ENCODE measurements at places on chromosomes 6 and 20.

- no peak for DNase-seq
Observed at GRCh38 chr6:18148304-18149025, 6.4 kb downstream of the TPMT start.

DNA sequence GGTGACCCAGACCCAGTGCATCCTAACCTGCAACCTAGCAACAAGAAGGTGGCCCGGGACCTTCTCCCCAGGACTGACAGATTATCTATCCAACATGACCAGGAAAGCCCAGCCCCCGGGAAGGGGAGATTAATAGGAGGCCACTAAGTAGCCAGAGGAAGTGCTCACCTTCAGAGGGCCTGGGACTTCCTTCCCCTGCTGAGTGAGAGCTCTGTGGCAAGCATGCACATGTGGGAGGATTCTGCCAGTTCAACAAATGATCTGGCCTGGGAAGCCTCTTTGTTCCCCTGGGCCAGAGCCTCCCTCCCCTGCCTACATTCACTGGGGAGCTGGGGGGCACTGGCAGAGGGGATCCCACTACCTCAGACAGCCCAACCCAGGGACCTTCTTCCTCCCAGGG, 39.6 kb downstream of the SHLD1 start:
- DNase-seq: no peak

- peak; percentile 4 for DNase-seq
Observed at GRCh38 chr20:18988701-18989100, 175.1 kb downstream of the SCP2D1 start.

GRCh38 chr6:75498862-75499261, 5.3 kb upstream of the FILIP1 start:
- DNase-seq: no peak

DNA sequence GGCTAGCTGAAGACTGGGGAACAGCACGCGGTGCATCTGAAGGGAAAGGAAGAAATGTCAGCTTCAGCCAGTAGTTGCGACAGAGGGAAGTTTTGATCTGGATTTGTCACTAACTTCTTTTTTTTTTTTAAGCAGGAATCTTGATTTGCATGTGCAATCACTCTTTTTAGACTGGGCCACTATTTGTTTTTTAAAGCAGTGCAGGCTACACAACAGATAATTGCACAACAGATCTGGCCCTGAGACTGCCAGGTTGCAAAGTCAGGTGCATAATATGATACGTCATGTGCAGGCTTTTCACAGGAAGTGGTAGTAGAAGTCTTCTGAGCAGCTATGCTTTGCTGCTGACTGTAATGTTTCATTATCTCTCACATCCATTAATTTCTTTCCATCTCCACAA, 13.5 kb downstream of the PFDN4 start:
- no peak for DNase-seq

DNA sequence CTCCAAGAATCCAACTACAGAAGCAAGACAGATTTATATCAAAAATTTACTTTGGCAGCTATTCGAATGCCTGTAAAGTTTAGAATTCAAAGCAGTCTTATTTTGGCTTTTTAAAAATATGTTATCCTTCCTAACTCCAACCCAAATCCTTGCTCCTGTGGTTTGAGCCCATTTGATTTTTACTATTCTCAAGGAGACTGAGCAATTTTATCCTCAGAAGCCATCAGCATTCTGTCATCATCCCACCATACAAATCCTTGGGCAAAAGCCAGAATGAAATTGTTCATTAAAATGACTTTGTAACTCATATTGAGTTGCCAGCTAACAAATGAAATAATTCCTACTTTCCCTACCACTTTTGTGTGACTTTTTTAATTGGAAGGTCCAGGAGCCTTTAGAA, 392.8 kb downstream of the ADGRB3 start:
- no peak for DNase-seq

DNA sequence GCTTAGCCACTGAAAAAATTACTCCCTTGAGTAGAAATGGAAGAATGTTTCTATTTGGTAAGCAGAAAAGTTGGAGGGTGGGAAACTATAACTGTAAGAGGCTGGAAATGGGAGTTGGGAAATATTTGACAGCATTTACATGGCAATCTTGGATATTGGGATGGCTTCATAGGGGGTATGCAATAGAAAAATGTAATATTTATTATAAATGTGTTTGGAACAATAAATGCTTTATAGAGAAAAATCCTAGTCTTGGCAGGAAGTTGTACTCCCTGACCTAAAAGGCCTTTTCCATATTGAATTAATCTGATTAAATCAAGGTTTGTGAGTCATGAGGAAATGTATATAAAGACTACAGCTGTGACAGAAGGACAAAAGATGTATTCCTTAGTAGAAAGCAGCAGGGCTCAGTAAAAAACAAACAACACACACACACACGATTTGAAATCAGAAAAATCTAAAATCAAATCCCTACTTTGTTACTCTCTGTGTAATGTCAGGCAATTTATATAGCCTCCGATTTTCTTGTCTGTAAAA, 272.3 kb downstream of the CD109 start:
- no peak for DNase-seq

DNA sequence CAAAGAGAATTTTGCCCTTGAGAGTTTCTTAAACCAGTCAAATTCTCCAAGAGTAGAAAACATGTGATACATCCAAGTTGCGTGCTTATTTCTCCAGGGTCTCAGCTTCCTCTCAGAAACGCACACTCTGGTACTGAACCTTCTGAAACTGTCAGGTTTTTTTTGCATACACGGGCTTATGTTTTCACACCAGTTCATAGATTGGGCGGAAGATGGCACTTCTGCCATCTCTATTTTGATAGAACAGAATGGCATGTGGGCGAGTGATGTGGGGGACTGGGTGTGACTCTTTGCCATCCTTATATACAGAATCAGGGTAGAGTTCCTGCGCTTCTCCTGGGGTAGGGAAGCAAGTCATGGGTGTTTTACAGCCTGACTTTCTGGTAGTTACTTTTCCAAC, 56.4 kb downstream of the ADTRP start:
- DNase-seq: peak; percentile 42

DNA sequence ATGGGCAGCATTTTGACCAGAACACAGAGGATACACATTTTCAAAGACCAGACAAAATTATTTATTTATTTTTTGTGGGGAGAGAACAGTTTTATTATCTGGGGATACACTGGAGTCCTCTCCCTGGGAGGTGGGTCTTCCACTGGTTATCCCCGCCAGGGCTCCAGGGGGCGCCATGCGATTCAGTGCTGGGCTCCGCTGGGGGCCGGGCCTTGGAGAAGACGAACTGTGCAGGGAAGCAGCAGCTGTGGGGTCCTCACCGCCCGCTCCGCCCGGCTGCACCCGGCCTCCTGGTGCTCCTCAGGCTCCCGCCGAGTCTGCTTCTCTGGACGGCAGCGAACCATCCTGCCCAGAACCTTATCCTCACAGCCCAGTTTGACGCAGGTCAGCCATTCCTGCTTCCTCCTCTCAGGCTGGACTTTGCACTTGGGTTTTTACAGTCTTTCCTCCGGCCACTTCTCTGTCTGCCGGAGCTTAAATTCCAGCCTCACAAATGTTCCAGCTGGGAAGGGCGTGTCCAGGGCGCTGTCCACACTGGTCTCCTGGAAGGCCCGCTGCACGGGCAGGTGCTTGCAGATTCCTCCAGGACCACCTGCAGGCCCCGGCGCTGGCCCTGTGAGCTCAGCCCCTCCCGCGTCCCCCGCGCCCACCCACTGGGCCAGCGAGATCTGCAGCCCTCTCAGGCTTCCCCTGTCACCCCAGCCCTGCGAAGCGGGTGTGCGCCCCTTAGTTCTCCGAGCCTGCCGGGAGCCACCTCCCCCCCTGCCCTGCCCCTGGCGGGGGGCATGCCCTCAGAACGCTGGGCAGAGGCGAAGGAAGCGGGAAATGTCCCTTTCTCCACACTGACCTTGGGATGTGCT, 1830.0 kb upstream of the DEFB115 start:
- no peak for DNase-seq

- no peak for DNase-seq
Observed at GRCh38 chr20:21601799-21602198, 87.9 kb upstream of the NKX2-2 start.

DNA sequence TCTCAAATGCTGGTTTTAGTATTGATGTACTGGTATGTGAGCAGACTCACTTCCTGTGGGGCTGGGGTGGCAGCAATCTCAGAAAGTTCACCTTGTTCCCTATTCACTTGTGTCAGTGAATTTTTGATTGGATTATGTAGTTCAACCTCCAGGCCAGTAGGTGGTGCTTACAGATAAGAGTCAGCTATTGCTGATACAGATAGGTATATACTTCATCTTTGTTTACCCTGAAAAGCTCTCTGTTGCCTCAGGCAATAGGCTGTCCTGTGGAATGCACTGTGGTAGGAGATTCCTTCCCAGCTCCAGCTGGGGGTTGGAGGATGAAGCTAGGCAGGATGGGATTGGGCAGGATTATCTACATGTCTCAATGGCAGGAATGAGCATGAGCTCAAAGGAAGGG, 851.2 kb upstream of the EYS start:
- DNase-seq: peak; percentile 69

DNA sequence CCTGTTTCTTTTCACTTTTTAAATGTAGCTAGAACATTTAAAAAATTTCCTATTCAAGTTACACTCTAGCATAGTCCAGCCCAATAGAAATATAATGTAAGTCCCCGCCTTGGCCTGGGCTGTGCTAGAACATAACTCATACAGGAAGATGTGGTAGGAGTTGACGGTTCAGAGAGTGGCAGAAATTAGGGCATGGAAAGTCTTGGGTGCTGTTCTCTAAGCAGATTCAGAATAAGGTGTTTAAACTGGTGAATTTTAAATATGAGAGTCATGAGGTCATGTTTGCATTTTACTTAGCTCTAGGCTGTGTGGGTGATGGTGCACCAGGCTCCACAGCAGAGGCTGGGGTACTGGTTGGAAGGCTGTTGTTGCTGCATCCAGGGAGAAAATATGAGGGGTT, 256.5 kb downstream of the FARS2 start:
- DNase-seq: no peak

DNA sequence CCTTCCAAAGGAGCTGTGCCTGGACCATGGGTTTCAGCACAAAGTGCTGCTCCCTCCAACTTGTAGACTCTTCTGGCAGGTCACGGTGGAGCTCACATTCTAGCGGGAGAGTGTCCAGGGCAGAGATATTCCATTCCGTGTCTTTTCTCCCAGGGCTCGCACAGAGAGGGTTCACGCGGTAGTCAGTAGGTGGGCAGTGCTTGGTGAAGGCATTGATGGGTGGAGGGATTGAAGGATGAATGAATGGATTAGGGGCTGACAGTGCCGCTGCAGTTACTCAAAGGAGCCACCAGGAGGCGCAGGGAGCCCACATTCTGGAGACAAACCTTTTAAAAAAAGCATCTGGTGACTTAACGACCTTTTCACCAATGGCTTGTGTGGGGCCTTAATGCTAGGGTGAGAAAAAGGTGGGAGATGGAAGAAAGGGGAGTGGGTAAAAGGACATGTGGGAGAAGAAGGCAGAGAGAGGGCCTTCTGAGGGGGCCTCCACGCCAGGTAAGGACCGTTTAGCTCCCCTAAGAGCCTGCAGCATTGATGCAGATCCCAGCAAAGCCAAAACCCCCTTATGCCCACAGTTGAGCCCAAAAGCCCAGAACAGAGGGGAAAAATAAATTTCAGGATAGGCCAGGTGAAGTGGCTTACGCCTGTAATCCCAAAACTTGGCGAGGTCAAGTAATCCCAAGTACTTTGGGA, 17.5 kb upstream of the FAM110A start:
- DNase-seq: peak; percentile 90

DNA sequence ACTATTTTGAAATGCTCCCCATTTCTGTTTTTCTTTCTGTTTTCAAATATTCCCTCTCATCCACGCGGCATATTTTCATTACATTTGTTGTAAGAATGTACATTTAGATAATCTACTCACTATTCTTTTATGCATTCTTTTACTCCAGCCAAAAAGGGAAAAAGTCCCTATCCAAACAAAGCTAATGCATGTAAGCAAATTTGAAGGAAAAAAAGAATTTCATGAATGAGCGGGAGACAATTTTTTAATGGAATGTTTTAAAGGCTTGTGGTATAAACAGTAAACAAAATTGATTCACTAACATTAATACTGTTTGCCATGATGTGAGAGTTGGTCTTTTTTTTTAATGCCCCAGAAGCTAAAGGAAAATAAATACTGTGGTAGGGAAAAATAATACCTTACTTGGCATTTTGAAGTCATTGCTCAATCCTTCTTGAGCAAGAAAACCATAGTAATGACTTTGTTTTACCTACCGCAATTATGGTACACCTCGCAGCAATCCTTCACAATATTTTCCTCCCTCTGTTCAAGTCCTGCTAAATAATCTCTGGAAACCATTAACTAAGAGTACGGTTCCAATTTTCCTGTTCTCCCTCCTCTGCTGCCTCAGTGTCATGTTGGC, 79.0 kb downstream of the BACH2 start:
- DNase-seq: no peak

- no peak for DNase-seq
Observed at GRCh38 chr20:13900496-13900895, 89.9 kb downstream of the SEL1L2 start.

DNA sequence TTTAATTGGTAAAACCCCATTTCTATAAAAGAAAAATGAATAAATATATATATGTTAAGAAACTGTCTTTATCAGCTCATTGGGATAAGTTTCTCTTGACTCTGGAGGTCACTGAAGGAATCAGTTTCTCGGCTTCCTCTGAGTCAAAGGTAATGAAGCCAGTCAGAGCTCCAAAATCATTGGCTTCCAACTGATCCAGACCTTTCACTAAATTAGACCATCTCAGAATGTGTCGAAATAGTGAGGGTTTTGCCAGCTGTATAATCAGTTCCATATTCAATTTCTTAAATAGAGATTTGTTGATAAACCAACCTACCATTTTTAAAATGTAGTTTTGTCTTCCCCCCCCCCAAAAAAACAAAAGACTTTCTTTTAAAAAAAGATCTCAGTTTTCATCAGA, 60.5 kb upstream of the SRSF6 start:
- no peak for DNase-seq

All from Karpas-422 (cell line).